ENCODE measurements at places on chromosomes 11 and 22. TPM values are rescaled to one million over a fixed set of nuclear protein-coding genes. Genes with fewer than 3 reads are reported as not detected.
A peak's percentile ranks its signal among the peaks of the same experiment; 100 is the strongest.

The OR5T3 gene
- not detected for total RNA-seq

DNA sequence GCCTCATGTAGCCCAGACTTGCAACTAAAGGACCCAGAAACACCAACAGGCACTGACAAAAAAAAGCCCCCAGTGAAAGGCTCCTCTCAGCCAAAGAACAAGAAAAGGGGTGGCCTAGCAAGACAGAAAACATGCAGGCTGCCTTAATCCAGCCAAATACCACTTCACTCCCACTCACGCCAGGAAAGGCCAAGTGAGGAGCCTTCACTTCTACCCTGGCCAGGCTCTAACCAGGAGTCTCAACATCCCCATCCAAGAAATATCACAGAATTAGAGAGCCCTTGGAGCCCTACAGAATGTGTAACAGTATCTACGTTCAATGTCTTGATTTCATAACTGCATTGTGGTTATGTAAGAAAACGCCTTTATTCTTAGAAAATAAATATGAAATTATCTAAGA lies 149.0 kb downstream of the APOL5 start:
- H3K27ac ChIP-seq = no peak overlapping the region
- no peaks in the 10 kb centered on the region for H3K36me3 ChIP-seq
- no peak for DNase-seq
- H3K27me3 ChIP-seq = no peaks in the 10 kb centered on the region

DNA sequence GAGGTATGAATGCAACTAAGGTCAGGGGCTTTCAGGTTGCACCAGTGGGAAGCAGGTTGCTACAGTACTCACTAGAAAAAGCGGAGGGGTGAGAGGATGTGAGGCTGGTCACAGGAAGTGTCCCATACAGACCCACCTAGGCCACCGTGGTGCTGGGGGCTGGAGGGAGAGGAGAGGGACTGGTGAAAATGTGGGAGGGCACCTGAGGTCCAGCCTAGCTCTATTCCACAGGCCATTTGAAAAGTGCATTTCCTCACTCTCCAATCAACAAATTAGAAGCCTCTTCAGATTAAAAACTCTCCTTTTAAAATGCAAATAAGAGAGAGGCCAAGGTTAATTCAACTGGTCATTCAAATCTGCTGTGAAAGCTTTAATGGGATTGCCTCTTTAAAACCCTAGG lies 38.6 kb upstream of the NCAM1 start:
- H3K27me3 ChIP-seq = peaks cover 34% of the 10 kb centered on the region
- peaks cover 29% of the 10 kb centered on the region for H3K4me1 ChIP-seq
- DNase-seq = peak; percentile 55
- no peaks in the 10 kb centered on the region for H3K36me3 ChIP-seq
- H3K27ac ChIP-seq = no peak overlapping the region
- peak overlapping the region; percentile 21 for H3K4me3 ChIP-seq

GRCh38 chr11:9905501-9905951 lies 241.6 kb downstream of the SWAP70 start:
- peak overlapping the region; percentile 93 for H3K27ac ChIP-seq
- H3K27me3 ChIP-seq = no peaks in the 10 kb centered on the region
- H3K4me3 ChIP-seq = no peak overlapping the region
- H3K4me1 ChIP-seq = peaks cover 28% of the 10 kb centered on the region
- peak; percentile 41 for DNase-seq
- no peaks in the 10 kb centered on the region for H3K36me3 ChIP-seq

GRCh38 chr11:35539256-35539655 lies 13.8 kb upstream of the PAMR1 start:
- no peak overlapping the region for H3K4me3 ChIP-seq
- H3K27me3 ChIP-seq = no peaks in the 10 kb centered on the region
- DNase-seq = no peak
- no peaks in the 10 kb centered on the region for H3K36me3 ChIP-seq

DNA sequence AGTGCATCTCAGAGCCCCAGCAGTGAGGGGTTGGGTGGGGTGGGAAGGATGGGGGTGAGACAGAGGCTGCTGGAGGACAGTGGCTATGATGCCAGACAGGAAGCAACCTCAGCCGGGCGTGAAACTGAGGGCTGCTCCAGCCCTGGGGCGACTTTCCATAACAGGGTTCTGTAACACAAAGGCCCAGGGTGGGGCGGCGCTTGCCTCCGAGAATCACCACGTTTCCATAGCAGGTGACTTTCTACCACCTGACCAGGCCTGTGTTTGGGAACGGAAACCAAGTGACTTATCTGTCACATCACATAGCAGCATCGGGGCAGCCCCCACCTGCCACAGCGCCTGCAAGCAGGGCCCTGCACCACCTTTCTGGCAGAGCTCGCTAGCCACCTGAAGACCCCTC lies 85.8 kb downstream of the TRMU start:
- H3K4me3 ChIP-seq = no peak overlapping the region
- H3K36me3 ChIP-seq = no peaks in the 10 kb centered on the region

The UBQLN3 gene
- not detected for total RNA-seq

DNA sequence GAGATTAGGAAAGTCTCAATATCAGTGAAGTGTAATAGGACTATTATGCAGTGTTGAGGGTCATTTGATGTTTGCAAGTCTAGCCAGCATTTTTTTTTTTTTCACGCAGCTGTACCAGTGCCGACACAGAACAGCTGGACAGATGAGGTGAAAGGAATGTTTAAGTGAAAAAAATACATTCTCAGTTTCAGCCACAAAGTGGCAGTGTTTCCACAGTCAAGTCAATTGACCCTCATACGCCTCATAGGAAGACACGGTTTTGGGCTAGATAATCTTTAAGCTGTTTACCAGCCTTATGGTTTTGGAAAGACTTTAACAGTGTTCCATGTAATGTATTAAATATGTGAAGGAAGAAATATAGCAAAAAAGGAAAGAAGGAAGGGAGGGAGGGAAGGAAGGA lies 349.9 kb upstream of the ANO3 start:
- peak; percentile 75 for DNase-seq
- H3K4me3 ChIP-seq = no peak overlapping the region
- H3K4me1 ChIP-seq = no peaks in the 10 kb centered on the region
- H3K27ac ChIP-seq = no peak overlapping the region
- H3K27me3 ChIP-seq = no peaks in the 10 kb centered on the region
- no peaks in the 10 kb centered on the region for H3K36me3 ChIP-seq

The RAC2 gene
- 2.7 TPM for total RNA-seq

The CLTCL1 gene
- 13.4 TPM for total RNA-seq

GRCh38 chr11:91625495-91625894 lies 599.1 kb upstream of the FAT3 start:
- no peak overlapping the region for H3K4me3 ChIP-seq
- H3K4me1 ChIP-seq = no peaks in the 10 kb centered on the region
- no peak for DNase-seq

DNA sequence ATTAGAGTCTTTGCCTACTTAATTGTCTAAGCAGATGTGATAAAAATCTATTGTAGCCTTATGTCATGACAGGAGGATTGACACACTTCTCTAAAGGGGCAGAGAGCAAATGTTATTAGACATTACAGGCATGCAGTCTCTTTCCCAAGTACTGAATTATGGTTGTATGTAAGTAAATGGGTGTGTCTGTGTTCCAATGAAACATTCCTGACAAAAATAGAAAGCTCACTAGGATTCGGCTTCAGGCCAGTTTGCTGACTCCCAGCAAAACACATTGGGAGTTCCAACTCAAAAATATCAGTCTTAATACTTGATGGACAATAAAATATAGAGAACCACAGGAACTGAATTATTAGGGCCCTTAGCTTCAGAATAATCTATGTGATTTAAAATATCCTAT lies 1480.4 kb downstream of the FAM181B start:
- H3K4me3 ChIP-seq = no peak overlapping the region
- H3K4me1 ChIP-seq = no peaks in the 10 kb centered on the region
- H3K27me3 ChIP-seq = no peaks in the 10 kb centered on the region
- no peak overlapping the region for H3K27ac ChIP-seq
- H3K36me3 ChIP-seq = no peaks in the 10 kb centered on the region

The CCND1 gene
- total RNA-seq = 109 TPM

The ZBTB16 gene
- 0.19 TPM for total RNA-seq

The OR2AT4 gene
- not detected for total RNA-seq

The MRGPRD gene
- total RNA-seq = not detected

The BBOX1 gene
- not detected for total RNA-seq

- no peaks in the 10 kb centered on the region for H3K27me3 ChIP-seq
- DNase-seq = peak; percentile 63
- H3K4me3 ChIP-seq = peak overlapping the region; percentile 60
- no peaks in the 10 kb centered on the region for H3K4me1 ChIP-seq
These were observed 605 bp upstream of the COPB1 start for GRCh38 chr11:14500181-14500651.

DNA sequence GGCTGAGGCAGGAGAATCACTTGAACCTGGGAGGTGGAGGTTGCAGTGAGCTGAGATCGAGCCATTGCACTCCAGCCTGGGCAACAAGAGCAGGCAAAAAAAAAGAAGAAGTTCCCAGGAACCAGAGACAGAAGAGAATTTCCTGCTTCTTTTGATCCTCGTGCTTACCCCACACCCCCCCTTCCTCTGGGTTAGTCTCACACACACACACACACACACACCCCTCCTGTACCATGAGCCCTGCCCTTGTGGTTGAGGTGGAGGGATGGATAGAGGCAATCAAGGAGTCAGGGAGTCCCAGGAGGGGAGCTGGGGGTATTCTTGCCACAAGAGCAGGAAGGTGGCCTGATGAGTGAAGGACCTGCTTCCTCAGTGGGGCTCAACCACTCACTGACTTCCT lies 4.1 kb upstream of the UBE2L6 start:
- no peak overlapping the region for H3K4me3 ChIP-seq
- peaks cover 29% of the 10 kb centered on the region for H3K4me1 ChIP-seq
- no peak for DNase-seq

The MMP1 gene
- total RNA-seq = not detected

- no peak for DNase-seq
- no peak overlapping the region for H3K27ac ChIP-seq
- H3K27me3 ChIP-seq = no peaks in the 10 kb centered on the region
- H3K4me3 ChIP-seq = no peak overlapping the region
- no peaks in the 10 kb centered on the region for H3K4me1 ChIP-seq
These were observed 289.7 kb downstream of the BRD1 start for GRCh38 chr22:49538006-49538405.

The SAA4 gene
- not detected for total RNA-seq

- H3K27me3 ChIP-seq = no peaks in the 10 kb centered on the region
- no peak overlapping the region for H3K4me3 ChIP-seq
- H3K4me1 ChIP-seq = no peaks in the 10 kb centered on the region
- DNase-seq = no peak
These were observed 17.8 kb downstream of the POU2AF1 start for GRCh38 chr11:111361052-111361801.

GRCh38 chr22:49079027-49079725 lies 748.5 kb downstream of the BRD1 start:
- H3K4me1 ChIP-seq = no peaks in the 10 kb centered on the region
- peaks cover 6% of the 10 kb centered on the region for H3K36me3 ChIP-seq
- no peaks in the 10 kb centered on the region for H3K27me3 ChIP-seq
- H3K27ac ChIP-seq = no peak overlapping the region
- no peak for DNase-seq

DNA sequence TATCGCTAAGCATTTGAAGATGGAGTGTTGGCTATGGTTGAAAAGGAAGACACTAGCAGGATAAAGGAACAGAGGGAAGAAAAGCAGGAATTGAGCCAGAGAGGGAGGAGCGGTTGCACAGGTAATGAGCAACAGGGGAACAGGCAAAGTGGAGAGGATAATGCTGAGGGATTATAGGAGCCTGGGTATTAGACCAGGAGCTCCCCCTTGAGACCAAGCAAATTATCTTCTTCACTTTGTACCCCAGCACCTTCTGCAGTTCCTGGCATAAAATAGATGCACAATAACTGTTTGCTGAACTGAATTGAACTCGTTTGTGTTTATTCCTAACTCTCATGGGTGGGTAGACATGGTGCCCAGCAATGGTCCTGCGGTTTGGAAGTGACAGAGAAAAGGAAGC lies 54.6 kb upstream of the OR5P2 start:
- H3K36me3 ChIP-seq = no peaks in the 10 kb centered on the region
- no peak overlapping the region for H3K4me3 ChIP-seq
- no peaks in the 10 kb centered on the region for H3K27me3 ChIP-seq
- peak; percentile 57 for DNase-seq
- H3K27ac ChIP-seq = no peak overlapping the region

The LRRC10B gene
- total RNA-seq = 1.6 TPM

The RAB39A gene
- total RNA-seq = 26.3 TPM

DNA sequence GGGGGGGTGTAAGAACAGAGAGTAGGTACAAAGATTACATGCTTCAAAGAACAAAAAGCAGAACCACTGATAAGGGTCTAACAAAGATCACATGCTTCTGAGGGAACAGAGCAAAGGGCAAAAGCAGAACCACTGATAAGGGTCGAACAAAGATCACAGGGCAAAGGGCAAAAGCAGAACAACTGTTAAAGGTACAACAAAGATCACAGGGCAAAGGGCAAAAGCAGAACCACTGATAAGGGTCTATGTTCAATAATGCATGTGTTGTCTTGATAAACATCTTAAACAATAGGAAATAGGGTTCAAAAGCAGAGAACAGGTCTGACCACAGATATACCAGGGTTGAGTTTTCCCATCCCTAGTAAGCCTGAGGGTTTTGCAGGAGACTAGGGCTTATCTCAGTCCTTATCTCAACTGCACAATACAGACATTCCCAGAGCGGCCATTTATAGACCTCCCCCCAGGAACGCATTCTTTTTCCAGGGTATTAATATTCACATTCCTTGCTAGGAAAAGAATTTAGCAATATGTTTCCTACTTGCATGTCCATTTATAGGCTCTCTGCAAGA lies 81.9 kb upstream of the PGR start:
- H3K27me3 ChIP-seq = no peaks in the 10 kb centered on the region
- no peak overlapping the region for H3K27ac ChIP-seq
- H3K4me3 ChIP-seq = no peak overlapping the region
- H3K36me3 ChIP-seq = peaks cover 4% of the 10 kb centered on the region

DNA sequence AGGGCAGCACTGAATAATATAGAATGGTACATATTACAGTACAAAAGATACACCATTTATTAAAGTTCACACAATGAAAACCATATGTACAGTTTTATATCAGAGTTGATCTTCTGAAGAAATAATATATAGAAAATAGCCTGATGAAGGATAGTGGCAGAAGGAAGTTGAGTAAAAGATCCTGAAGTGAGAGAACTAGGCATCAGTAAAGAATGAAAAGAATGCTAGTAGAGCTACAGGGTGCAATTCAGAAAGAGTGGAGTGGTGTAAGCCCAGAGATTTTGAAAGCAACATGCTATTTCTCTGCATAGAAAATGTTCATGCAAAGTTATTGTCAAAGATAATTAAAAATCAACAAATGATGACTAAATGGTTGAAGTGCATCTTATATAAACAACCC lies 1552.7 kb upstream of the TENM4 start:
- H3K36me3 ChIP-seq = no peaks in the 10 kb centered on the region
- H3K4me3 ChIP-seq = no peak overlapping the region
- H3K4me1 ChIP-seq = peaks cover 18% of the 10 kb centered on the region
- peak; percentile 56 for DNase-seq
- H3K27ac ChIP-seq = no peak overlapping the region
